Esophagus muscularis mucosa (tissue), 4 donors: ENCODE measurements at places on chromosomes 7 and 10. TPM values are rescaled to one million over a fixed set of nuclear protein-coding genes. Genes with fewer than 3 reads are reported as not detected.
A peak's percentile ranks its signal among the peaks of the same experiment; 100 is the strongest.

ADIRF gene
- total RNA-seq, result 85.2 TPM

DNA sequence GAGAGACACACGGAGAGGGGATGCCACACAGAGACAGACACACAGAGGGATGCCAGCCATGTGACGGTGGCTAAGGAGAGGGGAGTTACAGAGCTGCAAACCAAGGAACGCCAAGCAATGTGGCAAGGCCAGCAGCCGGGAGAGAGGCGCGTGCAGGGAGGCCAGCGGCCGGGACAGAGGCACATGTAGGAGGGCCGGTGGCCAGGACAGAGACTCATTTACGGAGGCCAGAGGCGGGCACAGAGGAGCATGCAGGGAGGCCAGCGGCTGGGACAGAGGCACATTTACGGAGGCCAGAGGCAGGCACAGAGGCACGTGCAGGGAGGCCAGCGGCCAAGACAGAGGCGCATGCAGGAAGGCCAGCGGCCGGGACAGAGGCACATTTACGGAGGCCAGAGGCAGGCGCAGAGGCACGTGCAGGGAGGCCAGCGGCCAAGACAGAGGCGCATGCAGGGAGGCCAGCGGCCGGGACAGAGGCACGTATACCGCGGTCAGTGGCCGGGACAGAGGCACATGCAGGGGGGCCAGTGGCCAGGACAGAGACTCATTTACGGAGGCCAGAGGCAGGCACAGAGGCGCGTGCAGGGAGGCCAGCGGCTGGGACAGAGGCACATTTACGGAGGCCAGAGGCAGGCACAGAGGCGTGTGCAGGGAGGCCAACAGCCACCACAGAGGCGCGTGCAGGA lies 40.4 kb downstream of the INSIG1 start:
- DNase-seq, result no peak

ITGA8 gene
- total RNA-seq, result 53.3 TPM

ACSM6 gene
- not detected for total RNA-seq

TLX1 gene
- not detected for total RNA-seq

DNA sequence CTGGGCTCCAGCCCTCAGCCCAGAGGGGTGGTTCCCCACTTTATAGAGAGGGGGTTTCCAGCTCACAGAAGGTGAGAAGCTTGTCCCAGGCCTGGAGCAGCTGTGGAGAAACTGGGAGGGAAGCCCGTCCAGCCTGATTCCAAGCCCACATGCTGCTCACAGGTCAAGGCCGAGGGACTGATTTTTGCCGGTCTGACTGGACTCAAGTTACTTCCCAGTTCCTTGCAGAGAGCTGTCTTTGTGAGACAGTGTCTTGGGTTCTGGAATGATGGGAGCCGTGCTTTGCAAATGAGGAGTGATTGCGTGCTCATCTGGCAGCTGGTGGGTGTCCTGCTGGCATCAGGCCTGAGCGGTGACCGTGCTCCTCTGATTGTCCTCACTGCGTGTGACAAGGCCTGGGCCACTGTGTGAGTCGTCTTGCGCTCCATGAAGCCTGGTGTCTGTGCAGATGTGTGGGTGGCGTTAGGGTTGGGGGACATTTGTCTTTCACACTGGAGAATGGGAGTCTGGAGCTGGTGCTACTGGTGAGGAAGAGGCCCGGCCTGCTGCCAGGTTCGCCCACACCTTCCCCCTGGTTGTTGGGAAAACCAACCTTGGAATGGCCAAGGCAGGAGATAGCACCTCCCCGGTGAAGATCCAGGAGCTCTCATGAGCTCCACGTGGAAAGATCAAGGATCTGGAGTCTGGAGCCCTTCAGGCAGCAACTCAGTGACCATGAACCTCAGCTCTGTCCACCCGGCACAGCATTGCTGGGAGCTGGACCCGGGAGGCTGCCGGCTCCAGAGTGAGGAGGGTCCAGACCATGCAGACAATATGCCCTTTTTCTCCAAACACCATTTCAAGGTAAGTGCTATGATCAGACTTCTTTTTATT lies 129.6 kb downstream of the SMURF1 start:
- DNase-seq, result no peak

DNA sequence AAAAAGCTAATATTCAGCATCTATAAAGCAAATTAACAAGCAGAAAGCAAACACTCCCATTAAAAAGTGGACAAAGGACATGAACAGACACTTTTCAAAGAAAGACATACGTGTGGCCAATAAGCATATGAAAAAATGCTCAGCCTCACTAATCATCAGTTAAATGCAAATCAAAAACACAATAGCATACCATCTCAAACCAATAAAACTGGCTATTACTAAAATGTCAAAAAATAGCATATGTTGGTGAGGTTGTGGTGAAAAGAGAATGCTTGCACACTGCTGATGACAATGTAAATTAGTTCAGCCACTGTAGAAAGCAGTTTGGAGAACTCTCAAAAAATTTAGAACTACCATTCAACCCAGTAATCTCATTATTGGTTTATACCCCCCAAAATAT lies 284.6 kb upstream of the KCND2 start:
- no peak for DNase-seq

GRCh38 chr7:142787034-142787768 lies 16.4 kb downstream of the PRSS2 start:
- DNase-seq, result no peak

DNA sequence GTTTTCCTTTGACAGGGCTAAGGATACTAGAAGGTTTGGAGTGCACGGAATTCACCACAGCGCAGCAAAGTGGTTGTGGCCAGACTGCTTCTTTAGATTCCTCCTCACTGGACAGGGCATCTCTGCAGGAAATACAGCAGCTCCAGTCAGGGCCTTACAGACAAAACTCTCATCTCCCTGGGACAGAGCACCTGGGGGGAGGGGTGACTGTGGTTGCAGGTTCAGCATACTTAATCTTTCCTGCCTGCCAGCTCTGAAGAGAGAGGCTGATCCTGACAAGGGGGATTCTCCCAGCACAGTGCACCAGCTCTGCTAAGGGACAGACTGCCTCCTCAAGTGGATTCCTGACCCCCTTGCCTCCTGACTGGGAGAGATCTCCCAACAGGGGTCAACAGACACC lies 1257.9 kb downstream of the NXPH1 start:
- no peak for DNase-seq

DNA sequence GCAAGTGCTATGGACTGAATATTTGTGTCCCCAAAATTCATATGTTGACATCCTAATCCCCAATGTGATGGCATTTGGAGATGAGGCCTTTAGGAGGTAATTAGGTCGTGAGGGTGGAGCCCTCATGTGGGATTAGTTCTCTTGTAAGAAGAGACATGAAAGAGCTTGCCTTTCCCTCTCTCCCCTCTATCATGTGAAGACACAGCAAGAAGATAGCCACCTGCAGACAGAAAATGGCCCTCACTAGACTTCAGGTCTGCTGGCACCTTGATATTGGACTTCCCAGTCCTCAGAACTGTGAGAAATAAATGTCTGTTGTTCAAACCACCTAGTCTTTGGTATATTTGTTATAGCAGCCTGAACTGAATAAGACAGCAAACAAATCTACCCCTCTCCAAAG lies 75.1 kb upstream of the TBX20 start:
- peak; percentile 57 for DNase-seq

GIMAP1 gene
- 6.8 TPM for total RNA-seq

- no peak for DNase-seq
These were observed 53.1 kb downstream of the VPS41 start for GRCh38 chr7:38855867-38856266.

- DNase-seq, result no peak
These were observed 24.1 kb downstream of the GET4 start for GRCh38 chr7:900331-901040.

DNA sequence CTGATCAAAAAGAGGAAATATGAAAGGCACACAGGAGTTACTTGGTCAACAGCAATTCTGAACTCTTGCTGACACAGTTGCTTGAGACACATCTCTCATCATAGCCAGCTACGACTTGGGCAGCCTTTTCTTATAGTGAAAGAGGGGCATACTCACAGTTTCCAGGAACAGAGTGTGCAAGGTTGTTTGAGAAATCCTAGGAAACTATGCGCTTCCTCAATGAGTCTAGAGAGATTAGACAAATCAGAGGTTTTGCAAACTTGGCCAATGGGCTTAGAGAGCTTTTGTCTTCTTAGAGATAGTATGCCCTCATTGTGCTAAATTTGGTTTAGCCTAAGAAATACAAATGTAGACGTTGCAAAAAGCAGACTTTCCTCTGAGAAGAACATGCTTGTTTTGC lies 370.4 kb downstream of the HGF start:
- no peak for DNase-seq

GRCh38 chr10:11772575-11773288 lies 30.6 kb downstream of the ECHDC3 start:
- DNase-seq, result no peak

LBX1 gene
- total RNA-seq, result not detected

DNA sequence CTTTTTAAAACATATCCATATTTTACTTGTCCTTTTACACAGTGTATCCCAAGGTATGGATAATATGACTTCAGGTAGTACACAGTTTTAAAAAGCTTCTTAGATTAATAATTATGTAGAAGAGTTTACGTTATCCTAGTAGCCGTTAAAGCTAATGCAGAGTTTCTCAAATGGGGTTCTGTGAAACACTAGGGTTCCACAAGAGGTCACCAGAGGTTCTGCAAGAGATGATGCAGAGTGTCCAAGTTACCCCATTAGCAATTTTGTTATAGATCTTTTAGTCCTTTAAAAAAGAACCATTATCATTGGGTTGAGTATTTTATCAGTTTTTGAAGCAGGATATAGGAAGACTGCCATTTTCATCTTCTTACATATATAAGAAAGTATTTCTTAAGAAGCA lies 298.9 kb upstream of the HPS1 start:
- no peak for DNase-seq

- no peak for DNase-seq
These were observed 101.1 kb downstream of the GPR85 start for GRCh38 chr7:112985377-112985987.

PLEKHS1 gene
- total RNA-seq, result not detected

DNA sequence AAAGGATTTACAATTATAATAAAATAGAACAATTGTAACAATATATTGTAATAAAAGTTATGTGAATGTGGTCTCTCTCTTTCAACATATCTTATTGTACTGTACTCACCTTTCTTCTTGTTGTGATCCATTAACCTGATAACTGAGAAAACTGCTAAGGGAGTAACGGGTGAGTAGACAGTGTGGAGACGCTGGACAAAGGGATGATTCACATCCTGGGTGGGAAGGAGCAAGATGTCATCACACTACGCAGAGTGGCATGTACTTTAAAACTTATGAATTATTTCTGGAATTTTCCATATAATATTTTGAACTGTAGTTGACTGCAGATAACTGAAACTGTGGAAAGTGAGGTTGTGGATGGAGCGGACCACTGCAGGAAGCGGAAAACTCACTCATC lies 91.2 kb upstream of the PLPP4 start:
- no peak for DNase-seq

DNA sequence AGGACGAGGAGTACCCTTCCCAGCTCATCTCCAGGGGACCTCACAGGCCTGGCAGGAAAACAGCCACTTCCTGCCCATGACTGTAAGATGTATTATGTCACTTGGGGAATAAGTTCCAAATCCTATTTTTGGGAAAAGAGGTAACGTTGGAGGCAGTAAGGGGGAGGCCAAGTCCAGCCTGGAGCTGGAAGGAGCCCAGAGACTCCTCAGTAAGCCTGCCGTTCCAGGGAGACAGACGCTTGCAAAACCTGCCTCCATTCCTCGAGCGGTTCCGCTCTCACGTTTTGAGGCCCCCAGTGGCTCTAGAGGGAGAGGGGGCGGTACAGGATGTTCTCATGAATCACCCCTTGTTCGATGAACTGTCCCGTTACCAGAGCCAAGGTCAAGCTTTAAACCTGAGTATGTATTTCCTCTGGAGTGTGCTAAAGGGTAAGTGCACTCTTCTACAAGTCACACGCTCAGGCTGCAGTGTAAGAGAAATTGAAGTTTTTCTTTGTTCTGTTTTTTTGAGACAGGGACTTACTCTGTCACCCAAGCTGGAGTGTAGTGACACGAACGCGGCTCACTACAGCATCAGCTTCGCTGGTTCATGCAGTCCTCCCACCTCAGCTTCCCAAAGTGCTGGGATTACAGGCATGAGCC lies 45.5 kb upstream of the CYTH3 start:
- DNase-seq, result peak; percentile 93

- no peak for DNase-seq
These were observed 4.1 kb upstream of the SLC18A3 start for GRCh38 chr10:49605939-49606509.

- no peak for DNase-seq
These were observed 84.5 kb downstream of the SRPK2 start for GRCh38 chr7:105304040-105304895.

DNA sequence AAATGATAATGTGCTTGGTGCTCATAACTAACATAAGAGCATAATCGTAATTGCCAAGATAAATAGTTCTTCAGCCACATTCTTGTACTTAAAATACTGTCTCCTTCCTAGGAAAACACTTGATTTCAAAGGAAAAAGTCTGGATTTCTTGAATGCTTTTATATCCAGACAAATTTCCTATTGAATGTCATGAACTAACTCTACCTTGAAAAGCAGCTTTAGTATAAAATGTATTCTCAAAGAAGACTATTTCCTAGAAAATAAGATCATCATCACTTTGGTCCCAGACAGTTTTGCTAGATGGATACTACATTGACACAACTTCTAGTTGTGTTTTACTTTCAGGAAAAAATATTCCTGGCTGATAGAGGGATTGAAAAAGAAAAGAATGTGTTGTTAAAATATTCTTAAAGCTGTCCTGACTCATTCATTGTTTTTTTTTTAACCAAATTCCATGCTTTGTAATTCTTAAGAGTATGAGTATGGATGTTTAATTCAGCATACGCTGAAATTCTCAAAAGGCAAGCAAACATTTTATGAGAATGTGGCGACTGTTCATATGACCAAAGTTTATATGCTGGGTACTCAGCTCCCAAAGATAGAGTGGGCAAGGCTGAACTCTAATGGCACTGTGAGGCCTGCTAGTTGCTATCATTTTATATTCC lies 106.1 kb downstream of the PPP1R3A start:
- DNase-seq, result no peak

GRCh38 chr7:5179756-5180155 lies 10.3 kb upstream of the WIPI2 start:
- DNase-seq, result no peak

HMX2 gene
- total RNA-seq, result not detected

GRCh38 chr7:100124301-100125230 lies 2.2 kb upstream of the MBLAC1 start:
- DNase-seq, result no peak

- DNase-seq, result no peak
These were observed 16.0 kb downstream of the HIF1AN start for GRCh38 chr10:100551738-100552137.

DNA sequence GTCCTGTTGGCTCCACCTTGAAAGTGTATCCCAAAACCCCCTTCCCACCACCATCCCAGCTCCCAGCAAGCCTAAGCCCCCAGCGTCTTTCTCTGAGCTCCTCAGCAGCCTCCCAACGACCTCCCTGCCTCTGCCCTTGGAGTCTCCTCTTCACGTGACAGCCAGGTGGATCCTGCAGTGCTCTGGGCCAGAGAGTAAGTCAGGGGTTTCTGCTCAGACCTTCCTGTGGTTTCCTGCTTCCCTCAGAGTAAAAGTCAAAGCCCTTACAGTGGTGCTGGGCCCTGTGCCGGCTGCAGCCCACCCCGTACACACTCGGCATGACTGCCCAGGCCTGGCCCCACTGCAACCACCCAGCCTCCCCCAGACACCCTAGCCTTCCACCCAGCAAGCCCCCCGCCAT lies 51.9 kb downstream of the OAT start:
- DNase-seq, result no peak

FEZF1 gene
- total RNA-seq, result not detected
